ENCODE measurements at places on chromosomes 3 and 15. TPM values are rescaled to one million over a fixed set of nuclear protein-coding genes. Genes with fewer than 3 reads are reported as not detected.

SLC51A gene
- polyA plus RNA-seq = 1.2 TPM

FAM107A gene
- 21.0 TPM for polyA plus RNA-seq

DNA sequence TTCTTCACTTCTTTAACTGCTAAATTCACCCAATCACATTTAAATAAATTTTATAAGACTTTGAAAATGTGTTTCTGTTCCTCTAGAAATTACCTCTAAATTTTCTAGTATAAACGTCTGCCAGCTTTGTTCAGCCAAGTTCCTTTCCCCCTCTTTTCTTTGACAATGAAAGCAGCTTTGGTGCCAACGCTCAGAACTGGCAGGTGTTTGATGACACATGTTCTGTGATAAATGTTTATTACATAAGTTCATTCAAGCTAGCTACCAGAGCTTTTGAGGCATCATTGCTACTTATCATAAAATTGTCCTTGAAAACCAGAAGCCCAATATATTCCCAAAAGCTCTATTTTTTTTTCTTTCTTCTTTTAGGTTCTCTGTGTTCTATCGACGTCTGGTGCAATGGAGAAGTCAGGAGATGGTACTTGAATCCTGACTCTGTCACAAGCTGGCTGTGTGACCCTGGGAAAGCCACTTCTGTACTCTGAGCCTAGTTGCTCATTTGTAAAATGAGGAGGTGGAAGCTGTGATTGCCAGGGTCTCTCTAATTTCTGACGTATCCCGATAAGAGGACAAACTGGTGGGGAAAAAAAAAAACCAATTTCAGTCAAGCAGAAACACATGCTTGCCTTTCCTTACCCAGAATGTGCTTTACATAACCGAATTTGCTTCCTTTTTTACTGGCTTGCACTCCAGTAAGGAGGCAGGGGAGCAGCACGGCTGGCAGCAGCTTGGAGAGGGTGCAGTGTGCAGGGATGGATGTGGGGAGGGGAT lies 187.1 kb upstream of the LPP start:
- H3K27me3 ChIP-seq = no peaks in the 10 kb centered on the region
- H3K4me3 ChIP-seq = no peak overlapping the region
- DNase-seq = no peak

DNA sequence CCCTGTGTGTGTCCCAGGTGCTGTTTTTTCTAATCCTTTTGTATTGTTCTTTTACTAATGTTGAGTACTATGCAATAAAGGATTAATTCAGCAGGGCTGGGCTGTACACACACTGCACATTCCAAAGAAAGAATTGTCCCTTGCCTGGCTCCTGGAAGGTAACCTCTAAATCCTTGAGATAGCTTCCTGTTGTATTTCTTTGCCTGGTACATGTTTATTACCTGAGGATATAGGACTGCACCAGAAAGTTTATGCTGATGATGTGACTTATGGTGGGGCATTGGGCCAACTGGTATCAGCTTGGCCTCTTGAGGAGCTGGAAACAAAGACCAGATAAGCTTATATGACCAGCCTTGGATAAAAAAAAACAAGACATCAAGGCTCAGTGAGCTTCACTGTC lies 26.6 kb upstream of the FAN1 start:
- no peaks in the 10 kb centered on the region for H3K4me1 ChIP-seq
- no peak overlapping the region for H3K4me3 ChIP-seq
- no peak for DNase-seq
- no peak overlapping the region for H3K27ac ChIP-seq

- H3K4me1 ChIP-seq = no peaks in the 10 kb centered on the region
- H3K27ac ChIP-seq = no peak overlapping the region
- no peaks in the 10 kb centered on the region for H3K36me3 ChIP-seq
- no peaks in the 10 kb centered on the region for H3K27me3 ChIP-seq
- no peak for DNase-seq
These were observed 36.7 kb upstream of the ATP10A start for GRCh38 chr15:25899870-25900269.

All from pancreas (tissue), 10 donors.